MG63 (cell line): ENCODE measurements at places on chromosomes 7 and 10. TPM values are rescaled to one million over a fixed set of nuclear protein-coding genes. Genes with fewer than 3 reads are reported as not detected.

Gene CAMK2B
- 0.54 and 2.0 TPM in 2 replicates for total RNA-seq

Gene NOS3
- 0.20 TPM in 1 of 2 replicates, not detected in the other for total RNA-seq

Gene FAM20C
- total RNA-seq: 48.3 and 52.6 TPM in 2 replicates

Gene PIP4K2A
- total RNA-seq: 17.4 and 17.8 TPM in 2 replicates

Gene UPK3B
- total RNA-seq: not detected in 2 replicates

Gene SYT15
- total RNA-seq: 0.76 TPM in 1 of 2 replicates, not detected in the other

Gene SPDYE9
- not detected in 2 replicates for total RNA-seq

Gene SCART1
- 0.35 and 1.5 TPM in 2 replicates for total RNA-seq

Gene ATG9B
- not detected in 2 replicates for total RNA-seq

Gene MCU
- total RNA-seq: 24.5 and 41.3 TPM in 2 replicates

Gene WDR86
- total RNA-seq: not detected in 2 replicates

Gene NPC1L1
- 0.07 TPM in 1 of 2 replicates, not detected in the other for total RNA-seq

Gene ANKRD1
- 0.59 TPM in 1 of 2 replicates, not detected in the other for total RNA-seq

Gene PNLIPRP2
- not detected in 2 replicates for total RNA-seq

Gene TMEM273
- not detected in 2 replicates for total RNA-seq

Gene ZCWPW1
- total RNA-seq: 5.1 and 6.8 TPM in 2 replicates

Gene MMD2
- not detected in 2 replicates for total RNA-seq

Gene CDC14C
- 0.12 TPM in 1 of 2 replicates, not detected in the other for total RNA-seq

Gene DIP2C
- total RNA-seq: 10.7 and 10.9 TPM in 2 replicates

Gene ANKRD61
- total RNA-seq: not detected in 2 replicates

Gene OR2A5
- total RNA-seq: not detected in 2 replicates

Gene NCF1
- total RNA-seq: not detected in 2 replicates

Gene GRID2IP
- not detected in 2 replicates for total RNA-seq

Gene SYNPO2L
- not detected in 2 replicates for total RNA-seq

Gene PAPSS2
- total RNA-seq: 34.2 and 38.6 TPM in 2 replicates

Gene TET1
- total RNA-seq: 0.39 and 0.82 TPM in 2 replicates

Gene CYP26C1
- total RNA-seq: not detected in 2 replicates

Gene GIMAP4
- not detected in 2 replicates for total RNA-seq

Gene MSANTD7
- total RNA-seq: 16.1 and 19.9 TPM in 2 replicates

Gene FAS
- 12.5 and 13.9 TPM in 2 replicates for total RNA-seq

Gene PHKG1
- total RNA-seq: 5.5 TPM in 1 of 2 replicates, not detected in the other

Gene EBF3
- total RNA-seq: 3.1 and 3.4 TPM in 2 replicates
